ENCODE measurements at places on chromosomes 11 and 22.

DNA sequence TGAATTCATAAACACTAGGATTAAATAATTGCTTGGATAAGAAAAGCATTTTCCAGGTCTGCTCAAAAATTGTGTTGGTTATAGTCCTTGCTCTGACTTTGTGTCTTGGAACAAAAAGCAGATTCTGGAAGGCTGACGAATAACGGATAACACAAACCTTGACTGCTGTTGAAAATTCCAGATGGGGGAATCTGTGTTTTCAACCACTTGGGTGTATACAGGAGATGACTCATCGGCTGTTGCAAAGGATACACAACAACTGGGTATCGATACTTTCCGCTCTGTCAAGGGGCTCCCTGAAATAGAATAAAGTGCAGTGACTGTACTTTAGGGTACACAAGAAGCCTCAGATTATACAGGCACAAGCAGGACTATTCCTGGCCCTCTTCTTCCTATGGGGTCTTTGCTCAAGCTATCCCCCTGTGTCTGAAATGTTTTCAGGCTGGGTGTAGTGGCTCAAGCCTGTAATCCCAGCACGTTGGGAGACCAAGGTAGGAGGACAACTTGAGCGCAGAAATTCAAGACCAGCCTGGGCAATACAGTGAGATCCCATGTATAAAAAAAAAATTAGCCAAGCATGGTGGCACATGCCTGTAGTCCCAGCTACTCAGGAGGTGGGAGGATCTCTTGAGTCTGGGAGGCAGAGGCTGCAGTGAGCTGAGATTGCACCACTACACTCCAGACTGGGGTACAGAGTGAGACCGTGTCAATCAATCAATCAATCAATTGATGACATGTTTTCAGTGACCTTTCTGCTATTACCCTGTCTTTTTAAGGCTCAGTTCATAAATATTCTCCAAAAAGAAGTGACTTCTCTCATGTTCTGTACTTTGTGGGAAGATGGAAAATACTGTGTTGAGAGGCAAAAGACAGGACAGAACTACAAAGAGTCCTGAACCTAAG is 48.6 kb upstream of the UCP3 start:
- no peak for DNase-seq

DNA sequence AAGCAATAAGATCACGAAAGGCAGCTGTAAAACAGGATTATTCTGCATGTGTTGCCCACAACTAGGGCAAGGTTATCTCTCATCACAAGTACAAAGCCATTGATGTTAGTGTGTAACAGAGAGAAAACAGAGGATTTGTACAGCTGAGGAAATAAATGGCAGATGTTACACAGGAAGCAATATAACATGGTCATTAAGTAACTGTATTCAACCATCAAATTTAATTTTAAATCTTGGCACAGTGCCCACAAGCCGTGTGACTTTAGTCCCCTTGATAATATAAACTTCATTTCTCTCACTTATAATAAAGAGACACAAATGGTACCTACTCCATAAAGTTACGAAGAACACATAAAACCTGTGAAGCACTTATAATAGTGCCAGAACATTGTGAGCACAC is 17.3 kb downstream of the OR51E2 start:
- no peak for DNase-seq

DNA sequence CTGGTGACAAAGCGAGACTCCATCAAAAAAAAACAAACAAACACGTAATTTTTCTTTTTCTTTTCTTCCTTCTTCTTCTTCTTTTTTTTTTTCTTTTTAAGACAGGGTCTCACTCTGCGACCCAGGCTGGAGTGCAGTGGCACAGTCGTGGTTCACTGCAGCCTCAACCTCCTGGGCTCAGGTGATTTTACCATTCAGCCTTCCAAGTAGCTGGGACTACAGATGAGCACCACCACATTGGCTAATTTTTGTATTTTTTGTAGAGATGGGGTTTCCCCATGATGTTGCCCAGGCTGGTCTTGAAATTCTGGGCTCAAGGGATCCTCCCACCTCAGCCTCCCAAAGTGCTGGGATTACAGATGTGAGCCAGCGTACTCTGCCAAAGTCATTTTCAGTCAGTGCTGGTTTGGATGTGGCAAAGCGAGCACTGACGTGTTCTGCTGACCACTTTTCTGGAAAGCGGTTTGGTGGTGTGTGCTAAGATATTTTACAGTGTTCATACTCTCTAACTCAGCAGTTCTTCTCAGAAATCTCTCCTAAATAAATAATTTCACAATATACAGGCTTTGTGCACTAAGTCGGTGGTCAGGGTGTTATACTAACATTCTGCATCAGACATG is 10.7 kb downstream of the FAM118A start:
- no peak for DNase-seq

GRCh38 chr11:22711071-22711770 is 44.8 kb downstream of the GAS2 start:
- no peak for DNase-seq

- DNase-seq, result no peak
Measured at GRCh38 chr11:23021287-23021863, 161.1 kb upstream of the CCDC179 start.

Measured in CD4-positive, alpha-beta T cell (primary cell).